ENCODE measurements at places on chromosomes 1 and 21. TPM values are rescaled to one million over a fixed set of nuclear protein-coding genes. Genes with fewer than 3 reads are reported as not detected.

DNA sequence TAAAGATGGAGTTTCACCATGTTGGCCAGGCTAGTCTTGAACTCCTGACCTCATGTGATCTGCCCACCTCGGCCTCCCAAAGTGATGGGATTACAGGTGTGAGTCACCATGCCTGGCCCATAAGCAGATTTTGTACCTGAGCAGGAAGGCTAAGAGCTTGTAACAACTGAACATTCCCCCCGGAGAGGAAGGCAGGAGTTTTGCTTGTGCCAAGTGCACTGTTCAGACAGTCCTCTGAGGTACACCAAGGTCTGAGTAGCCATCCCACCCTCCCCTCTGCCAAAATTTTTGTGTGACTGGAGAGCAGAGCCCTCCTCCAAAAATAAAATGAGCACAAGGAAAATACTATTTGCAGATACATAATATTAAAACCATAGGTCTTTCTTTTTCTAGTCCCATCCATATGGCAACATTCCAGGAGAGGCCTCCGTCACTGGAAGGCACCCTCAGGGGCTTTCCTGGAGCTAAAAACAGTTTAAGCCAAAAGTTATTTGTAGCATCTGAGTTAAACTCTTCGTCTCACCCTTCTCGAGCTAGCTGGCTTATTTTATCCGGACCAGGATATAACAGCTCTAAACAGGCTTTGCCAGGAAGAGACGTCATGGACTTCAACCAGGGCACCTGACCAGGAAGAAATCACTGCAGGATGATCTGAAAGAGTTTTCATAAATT, 27.2 kb downstream of the CAPN2 start:
- no peak for DNase-seq

GRCh38 chr1:32782086-32782485, 35.1 kb downstream of the YARS1 start:
- no peak for DNase-seq

DNA sequence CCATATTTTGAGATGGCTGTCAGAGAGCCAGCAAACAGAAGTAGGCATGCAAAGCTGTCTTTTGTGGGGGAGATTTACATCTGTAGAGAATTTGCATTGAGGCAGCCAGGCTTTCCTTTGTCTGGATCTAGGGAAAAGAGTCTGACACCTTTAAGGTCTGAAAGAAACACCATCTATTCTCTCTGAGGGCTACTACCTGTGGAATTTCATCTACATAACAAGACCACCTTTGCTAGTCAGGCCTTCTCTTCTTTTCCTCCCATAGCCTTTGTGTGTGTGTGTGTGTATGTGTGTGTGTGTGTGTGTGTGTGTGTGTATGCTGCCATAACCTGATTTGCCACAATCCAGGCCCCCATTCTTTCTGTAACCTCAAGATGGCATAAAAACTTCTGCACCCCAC, 28.4 kb upstream of the DMRTB1 start:
- no peak for DNase-seq

GRCh38 chr1:202648605-202649226, 61.5 kb downstream of the SYT2 start:
- no peak for DNase-seq

DNA sequence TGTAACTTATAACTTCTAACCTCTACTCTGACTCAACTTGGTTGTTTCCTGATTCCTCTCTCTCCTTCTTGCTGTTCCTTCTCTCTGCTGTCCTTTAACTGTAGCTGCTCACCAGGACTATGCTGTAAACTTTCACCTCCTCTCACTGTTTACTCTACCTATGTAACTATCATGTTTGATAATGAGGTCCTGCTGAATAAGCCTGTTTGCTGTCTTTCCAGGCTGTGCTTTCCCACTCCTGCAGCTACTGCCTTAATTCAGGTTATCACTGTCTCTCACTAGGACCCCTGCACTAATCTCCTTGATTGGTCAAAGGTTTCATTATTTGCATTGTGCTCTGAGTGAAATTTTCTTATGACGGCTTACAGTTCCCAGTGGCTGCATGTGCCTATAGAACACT, 633.9 kb upstream of the PTBP2 start:
- no peak for DNase-seq

The PCBP3 gene
- 1.3 TPM for total RNA-seq

The CD53 gene
- not detected for total RNA-seq

GRCh38 chr1:154742606-154743005, 127.5 kb downstream of the KCNN3 start:
- no peak for DNase-seq

- DNase-seq: no peak
Measured at GRCh38 chr1:11649237-11649623, 5.0 kb downstream of the FBXO2 start.

The E2F2 gene
- total RNA-seq: 2.2 TPM

DNA sequence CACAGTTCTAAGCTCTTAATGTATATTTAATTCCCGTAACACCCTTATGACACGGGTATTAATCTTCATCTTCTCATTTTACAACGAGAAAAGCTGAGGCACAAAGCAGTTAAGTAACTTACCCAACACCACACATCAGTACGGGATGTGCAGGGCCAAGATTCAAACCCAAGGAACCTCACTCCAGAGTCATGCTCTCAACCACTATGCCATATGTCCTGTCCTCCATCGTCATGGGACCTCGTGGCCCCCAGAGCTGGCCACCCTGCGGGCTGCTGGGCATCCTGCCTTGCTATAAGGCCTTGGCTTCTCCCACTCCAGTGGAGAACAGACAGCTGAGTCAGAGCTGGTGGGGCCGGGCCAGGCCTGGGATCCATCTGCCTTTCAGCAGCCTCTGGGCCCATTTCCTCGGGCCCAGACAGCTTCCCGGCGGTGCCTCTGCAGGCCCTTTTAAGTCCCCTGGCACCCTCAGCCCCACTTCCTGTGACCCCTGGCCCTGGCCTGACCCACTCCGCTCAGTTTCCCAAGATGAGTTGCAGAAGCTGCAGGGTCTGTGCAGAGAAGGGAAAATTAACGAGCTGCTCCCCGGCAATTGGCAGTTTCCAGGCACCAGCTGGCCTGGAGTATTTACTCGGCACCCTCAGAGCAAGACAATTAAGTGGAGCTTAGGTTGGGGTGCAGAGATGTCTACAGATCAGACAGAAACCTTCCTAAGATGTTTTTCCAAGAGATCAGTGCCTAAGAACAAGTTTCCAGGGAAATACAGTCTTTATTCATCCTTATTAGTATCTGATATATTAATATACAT, 98.2 kb downstream of the EPHB2 start:
- DNase-seq: peak; percentile 96

GRCh38 chr1:173867753-173868265, at the start of gene GAS5:
GAS5 (minus strand) TSS chr1:173867989.
- peak; percentile 100 for DNase-seq

GRCh38 chr1:66380452-66381212, 153.3 kb upstream of the SGIP1 start:
- DNase-seq: no peak

DNA sequence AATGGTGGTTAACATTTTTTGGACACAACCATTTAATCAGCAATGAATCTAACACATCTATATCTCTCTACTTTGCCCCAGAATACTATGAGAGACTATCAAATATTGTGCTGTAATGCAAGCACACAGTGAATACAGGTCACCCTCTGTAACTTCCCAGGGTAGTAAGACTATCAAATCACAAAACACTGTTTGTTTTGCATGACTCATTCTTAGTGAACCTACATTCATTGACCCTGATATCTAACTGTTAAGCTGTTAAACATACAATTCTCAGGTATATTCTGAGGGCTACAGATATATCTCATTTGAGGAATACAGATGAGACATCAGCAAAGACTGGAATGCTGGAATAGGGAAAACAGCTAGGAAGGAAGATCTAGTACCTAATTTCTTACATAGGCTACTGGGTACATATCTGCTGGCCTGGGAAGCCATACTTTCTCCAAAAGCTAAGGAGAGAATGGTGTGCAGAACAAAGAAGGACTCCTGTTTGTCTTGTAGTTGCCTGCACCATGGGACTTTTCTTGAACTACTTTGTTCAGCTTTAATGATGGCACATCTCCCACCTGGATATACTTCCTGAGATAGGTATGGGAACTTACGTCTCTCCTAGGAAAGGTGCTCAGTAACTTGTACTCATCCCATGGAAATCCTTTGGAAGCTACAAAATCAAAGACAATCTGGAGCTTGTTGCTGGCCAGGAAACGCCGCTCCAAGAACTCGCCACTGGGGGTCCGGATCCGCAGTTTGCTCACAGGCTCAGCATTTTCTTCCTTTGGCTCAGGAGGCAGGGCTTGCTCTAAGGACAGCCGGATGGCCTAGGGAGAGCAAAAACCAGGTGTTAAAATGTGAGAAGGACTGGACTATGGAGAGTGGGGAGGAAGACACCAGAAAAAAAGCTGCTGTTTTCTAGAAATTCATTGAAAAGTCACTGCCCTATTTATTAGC, 51.9 kb upstream of the DMRTA2 start:
- no peak for DNase-seq

DNA sequence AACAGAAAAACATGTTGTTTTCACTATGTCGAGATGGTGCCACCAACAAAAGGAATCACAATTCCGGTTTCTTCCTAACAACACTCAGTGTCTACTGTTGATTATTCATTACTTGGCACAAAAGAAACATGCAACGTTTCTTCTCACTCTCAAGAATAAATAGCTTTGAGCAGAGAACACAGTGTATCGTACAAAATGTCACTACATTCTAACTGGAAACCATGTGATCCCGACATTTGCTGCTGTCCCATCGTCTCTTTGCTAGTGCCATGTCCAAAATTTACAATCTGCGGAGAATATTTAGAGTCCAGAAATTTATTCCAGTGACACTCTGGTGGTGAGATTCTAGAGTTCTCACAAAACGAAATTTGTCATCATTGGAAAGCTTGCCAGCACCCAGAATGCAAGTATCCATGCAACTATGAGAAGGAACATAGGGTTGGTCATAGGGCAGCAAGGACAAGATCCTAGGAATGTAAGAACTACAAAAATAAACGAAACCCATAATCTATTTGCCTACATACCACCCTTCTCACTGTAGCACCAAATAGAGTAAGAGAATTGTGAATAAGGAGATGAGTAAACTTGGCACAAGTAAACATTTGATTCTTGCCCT, 505.1 kb downstream of the LTN1 start:
- DNase-seq: no peak

The NUP210L gene
- not detected for total RNA-seq

GRCh38 chr1:15120251-15120945, 33.1 kb upstream of the TMEM51 start:
- DNase-seq: no peak

GRCh38 chr21:41932191-41932575, 21.6 kb downstream of the C2CD2 start:
- DNase-seq: peak; percentile 82

The GBP5 gene
- 0.32 TPM for total RNA-seq

The PTGER3 gene
- 0.97 TPM for total RNA-seq

- DNase-seq: no peak
Measured at GRCh38 chr1:150893336-150893913, 6.5 kb downstream of the CTXND2 start.

DNA sequence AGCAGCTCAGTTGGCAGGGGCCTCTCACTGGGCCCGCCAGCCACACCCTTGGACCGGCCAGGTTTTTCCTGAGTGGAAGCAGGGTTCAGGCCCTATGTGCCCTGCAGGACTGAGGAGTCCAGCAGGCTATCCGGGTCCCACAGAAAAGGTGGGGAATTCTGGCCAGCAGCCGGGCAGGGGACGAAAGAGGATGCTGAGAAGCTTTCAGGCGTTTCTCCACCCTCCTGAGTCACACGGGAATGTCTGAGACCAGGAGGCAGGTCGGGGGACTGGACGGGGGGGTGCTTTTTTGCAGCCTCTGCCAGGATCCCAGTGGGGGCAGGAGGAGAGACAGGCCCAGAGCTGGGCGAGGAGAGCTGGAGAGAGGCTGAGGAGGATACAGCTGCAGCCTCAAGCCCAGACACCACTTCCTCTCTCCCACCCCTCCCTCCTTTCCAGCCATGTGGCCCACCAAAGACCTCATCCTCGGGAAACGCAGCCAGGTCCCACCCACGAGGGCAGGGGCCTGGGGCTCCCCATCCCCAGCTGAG, 105.4 kb downstream of the SPSB1 start:
- DNase-seq: peak; percentile 47

The VHLL gene
- total RNA-seq: 0.32 TPM

Measured in fibroblast of villous mesenchyme (primary cell).